ENCODE measurements at places on chromosomes 6 and 20.

DNA sequence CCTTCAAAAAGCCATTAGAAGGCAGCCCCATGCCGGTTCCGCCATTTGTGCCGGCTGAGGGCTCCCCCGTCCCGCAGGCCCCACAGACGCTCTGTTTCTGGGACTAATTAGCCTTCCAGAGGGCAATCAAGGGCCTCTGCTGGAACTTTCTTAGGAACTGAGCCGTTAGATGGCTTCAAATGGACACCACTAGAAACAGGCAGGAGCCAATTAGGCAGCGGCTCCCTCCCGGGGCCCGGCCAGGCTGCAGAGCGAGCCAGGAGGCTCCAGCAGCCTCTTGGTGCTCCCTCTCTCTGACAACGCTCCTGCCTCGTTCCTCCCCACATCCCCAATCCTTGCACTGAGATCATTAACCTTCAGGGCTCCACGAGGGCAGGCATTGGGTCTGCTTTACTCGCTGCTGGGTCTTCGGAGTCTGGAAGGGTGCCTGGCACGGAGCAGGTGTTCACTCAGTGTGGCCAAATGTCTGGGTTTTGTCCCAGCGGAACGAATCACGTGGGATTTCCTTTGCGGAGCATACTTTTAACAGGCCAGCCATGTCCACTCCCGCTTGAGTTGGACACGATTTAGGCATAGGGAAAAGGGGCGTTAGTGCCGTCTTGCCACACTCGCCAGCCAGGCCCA lies 98.3 kb downstream of the TMEM242 start:
- no peak for DNase-seq

DNA sequence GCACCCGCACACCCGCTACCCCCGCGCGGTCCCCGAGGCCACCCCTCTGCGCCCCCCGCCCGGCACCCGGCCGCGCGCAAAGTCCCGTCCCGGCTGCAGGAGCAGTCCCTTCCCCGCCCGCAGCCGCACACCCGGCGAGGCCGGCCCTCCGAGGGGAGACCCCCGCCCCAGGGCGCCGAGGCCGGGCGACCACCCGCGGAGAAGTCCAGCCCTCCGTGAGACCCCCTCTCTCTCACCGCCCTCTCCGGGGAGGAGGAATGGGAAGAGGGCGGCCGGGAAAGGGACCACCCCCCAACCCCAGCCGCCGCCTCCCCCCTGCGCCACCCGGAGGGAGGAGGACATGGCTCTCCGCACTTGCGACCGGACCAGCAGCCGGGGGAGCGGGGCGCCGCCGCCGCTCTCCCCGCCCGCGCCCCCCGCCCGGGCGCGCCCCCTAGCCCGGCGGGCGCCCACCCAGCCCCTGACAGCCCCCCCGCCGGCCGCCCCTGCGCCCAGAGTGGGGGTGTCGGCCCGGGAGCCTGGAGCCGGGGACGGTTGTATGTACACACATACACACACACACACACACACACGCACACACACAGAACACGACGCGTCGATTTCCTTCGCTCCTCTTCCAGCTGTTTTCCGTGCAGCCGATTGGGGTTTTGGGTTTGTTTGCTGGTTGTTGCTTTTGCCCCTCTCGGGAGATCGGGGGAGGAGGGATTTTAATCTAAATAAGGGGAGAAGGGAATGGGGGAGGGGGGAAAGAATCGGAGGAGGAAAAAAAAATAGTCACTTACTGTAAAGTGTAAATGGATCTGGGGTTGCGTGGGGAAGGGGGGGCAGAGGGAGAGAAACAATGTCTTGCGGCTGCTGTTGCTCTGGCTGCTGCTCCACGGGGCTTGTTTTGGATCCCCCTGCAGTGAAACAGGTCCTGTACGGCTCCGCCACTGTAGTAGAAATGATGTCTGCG lies at the start of gene ATXN1:
Gene ATXN1 (minus strand): TSS at position 945 of the 955 bp plus-strand sequence.
- DNase-seq = no peak

DNA sequence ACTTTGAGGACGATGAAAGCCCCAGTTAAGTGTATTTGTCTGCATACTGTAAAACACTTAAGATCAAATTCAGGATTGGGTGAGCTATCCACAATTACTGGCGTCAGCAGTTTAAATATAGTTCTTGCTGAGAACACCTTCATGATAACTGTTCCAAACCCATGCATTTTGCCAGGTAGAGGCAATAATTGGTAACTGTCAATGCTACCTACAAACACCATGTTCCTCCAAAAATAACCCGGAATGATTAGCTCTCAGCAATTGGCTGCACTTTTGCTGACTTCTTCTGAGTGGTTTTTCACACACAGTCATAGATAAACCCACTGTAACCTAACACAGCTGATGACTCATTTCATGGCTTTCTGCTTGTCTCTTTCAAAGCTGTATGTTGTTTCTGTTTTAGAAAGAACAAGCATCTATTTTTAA lies 1358.6 kb upstream of the GJE1 start:
- DNase-seq = peak; percentile 44

GRCh38 chr6:53922539-53922981 lies 127.8 kb downstream of the LRRC1 start:
- DNase-seq = no peak

GRCh38 chr20:44219791-44220190 lies 9.2 kb upstream of the OSER1 start:
- DNase-seq = no peak

- no peak for DNase-seq
Measured at GRCh38 chr6:109446541-109446940, 6.0 kb downstream of the SMPD2 start.

DNA sequence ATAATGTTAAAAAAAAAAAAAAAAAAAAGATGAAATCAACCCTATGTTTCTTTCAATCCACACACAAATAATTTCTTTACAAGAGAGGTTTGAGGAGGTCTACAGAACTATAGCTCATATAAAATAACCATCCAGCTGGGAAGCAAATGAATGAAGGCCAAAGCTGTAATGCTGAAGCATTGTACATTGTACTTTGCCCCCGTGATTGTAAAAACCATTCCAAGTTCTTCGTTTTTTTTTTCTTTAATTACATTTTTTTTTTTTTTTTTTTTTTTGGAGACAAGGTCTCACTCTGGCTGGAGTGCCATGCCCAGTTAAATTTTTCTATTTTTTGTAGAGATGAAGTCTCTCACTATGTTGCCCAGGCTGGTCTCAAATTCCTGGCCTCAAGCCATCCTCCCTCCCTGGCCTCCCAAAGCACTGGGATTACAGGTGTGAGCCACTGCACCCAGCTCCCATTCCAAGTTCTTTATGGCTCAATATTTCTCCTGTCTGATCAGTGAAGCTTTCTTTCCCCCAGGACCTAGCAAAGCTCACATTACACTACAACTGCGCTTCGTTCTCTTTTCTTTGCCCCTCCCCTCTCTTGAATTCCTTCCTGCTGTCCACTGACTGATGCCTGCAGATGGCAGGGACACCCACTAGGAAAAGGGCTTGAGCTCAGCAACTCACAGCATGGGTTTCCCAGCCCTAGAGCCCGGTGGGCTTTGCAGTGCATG lies 53.0 kb upstream of the NOP56 start:
- no peak for DNase-seq

DNA sequence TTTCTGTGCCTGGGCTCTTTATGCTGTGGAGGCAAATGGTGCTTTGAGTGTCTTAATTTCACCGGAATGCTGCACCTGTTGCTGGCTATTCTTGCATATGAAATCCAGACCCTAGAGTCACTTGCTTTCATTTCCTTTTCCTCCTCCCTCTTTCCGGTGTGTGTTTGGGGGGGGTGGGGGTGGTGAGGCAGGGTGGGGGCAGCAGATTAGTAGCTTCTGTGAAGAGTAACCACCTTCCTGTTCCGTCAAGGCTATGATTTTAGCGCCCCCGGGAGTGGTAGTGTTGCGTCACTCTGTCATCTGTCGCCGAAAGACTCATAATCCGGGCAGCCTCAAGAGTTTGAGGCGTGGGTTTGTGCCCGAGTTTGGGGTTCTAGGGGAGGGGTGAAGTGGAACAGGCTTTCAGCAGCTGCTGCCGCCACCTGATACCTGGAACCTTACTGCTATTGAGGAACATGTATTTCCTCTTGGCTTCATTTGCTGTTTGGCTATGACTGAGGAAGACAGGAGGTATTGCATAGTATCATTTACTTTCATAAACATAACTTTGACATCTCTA lies 49.1 kb downstream of the UTRN start:
- DNase-seq = no peak

DNA sequence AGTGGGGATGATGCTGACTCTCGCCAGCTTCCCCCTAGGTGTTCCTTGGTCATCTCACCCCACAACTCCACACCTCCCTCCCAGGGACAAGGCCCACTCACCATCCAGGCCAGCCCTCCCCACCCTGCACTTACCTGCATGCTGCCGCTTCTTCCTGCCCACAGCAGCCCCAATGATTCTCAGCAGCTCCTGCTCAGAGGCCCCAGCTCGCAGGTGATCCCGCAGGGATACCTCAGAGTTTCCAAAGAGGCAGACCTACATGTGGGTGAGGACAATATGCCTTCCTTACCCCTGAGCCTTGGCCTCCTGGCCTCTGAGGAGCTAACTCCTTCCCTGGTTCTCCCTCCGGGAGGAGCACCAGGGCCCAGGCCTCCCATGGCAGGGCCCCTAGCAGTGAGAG lies 24.6 kb downstream of the MOCS1 start:
- no peak for DNase-seq

DNA sequence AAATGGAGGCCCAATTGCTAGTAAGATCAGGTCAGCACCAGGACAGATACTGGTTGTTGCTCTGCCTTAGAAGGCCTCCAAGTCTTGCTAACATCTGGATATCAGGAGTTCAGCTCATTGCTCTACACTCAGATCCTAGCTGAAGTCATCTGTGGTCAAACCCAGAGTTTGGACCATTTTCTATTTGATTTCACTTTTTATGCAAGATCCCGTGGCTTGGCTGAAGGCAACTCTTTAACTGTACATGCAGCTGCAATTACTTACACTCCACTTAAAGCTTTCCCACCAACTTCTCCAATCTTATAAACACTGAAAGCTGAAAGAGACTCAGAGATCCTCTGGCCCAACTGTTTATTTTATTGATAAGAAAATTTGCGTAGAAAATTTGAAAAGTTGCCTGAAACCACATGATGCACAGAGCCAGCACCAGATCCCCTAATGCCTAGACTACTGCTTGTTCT lies 2.7 kb downstream of the SLC17A2 start:
- DNase-seq = no peak

- no peak for DNase-seq
Measured at GRCh38 chr20:24851346-24852019, 97.6 kb upstream of the CST7 start.

DNA sequence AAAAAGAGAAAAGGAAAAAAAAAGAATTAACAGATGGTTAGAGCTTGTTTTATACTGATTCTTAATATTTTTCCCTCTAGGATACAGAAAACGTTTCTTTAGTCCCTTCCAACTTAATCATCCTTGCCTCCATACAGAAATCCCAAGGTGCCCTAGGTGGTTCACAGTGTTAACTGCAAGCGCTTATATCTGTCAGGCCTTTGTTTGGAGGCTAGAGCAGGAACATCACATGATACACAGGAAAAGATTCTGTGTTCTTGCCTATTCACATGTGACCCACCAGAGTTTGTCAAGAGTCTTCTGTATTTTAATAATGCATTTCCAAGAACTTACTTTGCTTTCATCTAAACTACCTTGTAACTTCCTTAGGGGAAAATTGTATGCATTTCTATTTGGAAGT lies 31.3 kb downstream of the ANKRD6 start:
- no peak for DNase-seq

DNA sequence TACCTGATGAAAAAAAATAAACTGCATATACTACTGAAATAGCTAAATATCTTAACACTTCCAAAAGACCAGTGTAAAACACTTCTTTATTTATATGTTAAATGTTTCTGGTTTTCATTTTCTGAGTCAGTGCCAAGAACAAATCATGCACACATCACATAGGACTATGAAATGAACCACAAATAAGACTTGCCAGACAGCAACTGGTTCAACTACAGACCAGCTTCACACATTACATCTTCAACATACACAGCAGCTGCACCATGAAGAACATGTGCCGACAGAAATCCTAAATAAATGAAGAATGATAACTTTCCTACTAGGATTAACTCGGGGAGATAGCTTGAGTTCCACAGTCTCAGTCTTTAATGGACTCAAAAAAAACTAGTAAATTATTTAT lies 168.3 kb upstream of the STXBP5 start:
- DNase-seq = no peak

DNA sequence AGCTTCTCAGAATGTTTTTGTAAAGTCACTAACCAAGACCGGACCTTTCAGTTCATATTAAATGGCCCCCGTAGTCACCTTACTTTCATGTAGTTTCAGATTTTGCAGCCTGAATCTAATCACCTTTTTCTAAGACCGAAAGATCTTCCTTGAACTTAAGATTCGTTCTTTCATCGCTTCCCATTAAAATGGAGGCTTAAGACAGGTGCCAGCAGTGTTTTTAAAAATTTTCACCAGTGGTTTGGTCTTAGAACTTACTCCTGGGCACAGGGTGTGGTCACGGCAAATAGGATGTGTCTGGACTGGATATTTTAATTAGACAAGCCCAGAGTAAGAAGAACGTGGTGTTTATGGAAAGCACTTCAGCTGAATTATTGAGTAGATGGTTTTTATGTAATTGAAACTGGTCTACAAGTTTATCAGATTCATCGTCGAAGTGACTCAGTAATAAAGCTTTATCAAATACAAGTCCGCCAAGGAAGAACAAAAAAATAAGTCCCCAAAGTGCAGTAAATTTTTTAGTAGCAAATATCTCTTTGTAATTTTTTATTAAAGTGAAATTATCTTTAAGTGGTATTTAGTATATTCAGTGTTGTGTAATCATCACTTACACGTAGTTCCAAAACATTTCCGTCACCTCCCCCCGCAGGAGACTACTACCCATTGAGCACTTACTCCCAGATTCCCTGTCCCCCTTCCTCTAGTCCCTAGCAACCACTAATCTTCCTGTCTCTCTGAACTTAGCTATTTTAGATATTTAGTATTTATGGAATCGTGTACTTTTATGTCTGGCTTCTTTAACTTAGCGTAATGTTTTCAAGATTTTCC lies 868 bp downstream of the SRSF3 start:
- no peak for DNase-seq

- no peak for DNase-seq
Measured at GRCh38 chr20:20407891-20408805, 40.2 kb downstream of the INSM1 start.

DNA sequence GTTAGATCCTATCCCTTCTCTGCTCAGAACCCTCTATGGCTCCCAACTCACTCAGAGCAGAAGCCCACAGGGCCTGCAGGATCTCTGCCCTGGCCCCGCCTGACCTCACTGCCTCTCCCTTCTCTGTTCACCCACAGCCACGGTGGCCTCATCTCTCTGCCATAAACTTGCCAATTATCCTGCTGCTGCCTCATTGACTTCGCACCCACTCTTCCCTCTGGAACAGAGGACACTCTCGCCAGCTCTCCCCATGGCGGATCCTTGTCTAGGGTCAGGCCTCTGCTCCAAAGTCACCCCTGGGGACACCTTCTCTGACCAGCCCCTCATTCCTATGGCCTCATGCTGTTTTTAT lies 86.4 kb downstream of the CEBPB start:
- no peak for DNase-seq

GRCh38 chr6:2753110-2753489 lies 2.4 kb upstream of the MYLK4 start:
- DNase-seq = no peak

All from kidney capillary endothelial cell (primary cell).